ENCODE measurements at places on chromosomes 5 and 9.

DNA sequence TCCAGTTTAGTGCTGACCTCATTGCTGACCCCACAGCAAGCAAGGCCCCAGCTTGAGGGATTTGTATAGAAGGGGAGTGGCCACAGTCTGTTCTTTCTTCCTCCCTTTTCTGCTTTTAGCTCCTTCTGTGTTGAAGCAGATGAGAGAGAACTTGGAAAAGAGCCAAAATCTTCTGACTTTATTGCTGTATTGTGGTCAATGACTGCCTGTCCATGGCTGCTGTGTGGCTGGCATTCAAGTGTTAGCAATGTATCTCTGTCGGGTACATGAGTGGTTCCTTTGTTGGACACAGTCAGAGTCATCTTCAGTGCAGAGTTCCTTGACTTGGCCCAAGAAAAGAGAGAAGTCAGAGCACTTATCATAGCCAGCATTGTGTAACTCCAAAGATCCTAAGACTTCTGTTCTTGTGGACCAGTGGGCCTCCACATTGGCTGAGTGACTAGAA, 154.1 kb downstream of the LRRC70 start:
- no peak for DNase-seq

DNA sequence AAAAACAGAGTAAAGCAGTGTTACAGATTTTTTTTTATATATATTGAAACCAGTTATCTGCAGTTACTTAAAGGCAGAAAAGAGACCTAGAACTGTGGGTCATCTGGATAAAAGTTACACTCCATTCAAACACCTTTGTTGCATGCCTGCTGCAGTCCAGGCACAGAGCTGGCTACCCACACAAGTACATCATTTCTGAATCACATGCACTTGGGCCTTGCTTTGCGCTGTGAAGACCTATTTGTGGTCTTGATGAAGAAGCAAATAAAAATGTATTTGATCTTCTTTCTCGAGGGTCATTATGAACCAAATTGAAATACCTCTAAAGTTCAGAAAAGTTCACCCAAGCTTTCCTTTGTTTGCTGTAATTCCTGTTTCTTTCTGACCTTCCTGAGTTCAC, 503.0 kb upstream of the ZNF608 start:
- DNase-seq: no peak

DNA sequence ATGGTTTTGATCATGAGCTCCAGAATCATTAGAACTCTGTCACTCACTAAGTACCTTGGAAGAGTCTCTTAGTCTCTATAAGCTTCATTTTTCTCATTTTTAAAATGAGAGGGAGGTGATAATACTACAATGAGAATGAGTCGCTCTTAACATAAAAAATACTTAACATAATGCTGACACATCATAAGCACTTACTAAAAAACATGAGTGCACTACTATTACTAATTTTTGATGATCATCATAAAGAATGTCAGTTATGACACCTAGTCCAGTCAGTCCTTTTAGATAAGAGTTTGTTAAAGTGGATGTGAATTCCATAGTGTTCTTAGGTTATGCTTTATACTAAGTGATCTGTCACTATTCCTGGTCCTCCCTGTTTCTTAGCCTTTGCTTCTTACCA, 200.4 kb upstream of the SLC24A2 start:
- no peak for DNase-seq

DNA sequence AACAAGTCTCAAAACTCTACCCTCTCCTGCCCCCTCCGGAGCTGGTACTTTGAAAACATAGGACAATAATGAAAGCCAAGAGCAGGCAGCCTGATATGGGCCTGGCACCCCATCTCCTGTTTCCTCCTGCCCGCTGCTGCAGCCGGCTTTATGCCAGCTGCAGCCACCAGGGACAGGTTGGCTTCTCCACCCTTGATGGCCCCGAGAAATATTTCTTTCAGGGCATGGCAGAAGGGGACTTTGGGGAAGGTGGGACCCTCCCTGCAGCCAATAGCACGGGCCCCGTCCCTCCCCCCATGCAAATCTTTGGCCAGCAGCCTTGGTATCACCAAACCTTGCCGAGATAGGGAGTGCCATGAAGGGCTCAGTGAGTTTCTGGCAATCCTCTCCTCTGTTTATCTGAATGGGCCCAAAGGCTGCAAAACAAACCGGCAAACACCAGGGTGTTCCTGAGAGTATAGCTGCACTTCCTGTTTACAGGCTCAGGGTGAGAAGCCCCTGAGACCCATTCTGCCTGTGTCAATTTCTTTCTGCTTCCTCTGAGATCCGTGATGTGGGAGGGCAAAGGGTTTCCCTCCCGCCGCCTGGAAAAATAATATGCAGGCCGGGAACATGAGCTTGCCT, 73.4 kb upstream of the BOD1 start:
- DNase-seq: no peak

DNA sequence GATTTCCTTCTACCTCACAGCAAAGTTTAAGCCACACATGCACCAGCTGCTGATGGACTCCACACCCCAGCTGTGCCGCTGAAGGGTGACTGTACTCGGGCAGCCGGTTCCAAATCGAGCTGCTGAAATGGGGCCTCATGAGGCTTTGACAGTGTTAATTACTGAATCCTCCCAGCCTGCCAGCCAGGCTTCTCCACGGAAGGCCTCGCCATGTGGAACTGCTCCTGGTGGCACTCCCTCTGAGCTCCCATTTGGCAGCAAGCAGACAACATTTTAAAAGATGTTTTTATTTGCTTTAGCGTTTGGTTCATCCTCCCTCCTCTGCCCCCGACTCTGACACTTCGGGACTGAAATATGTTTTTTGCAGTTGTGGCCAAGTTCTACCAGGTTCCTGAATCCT, 479.4 kb upstream of the MPDZ start:
- no peak for DNase-seq

- no peak for DNase-seq
These were observed 93.1 kb upstream of the FTMT start for GRCh38 chr5:121758615-121759014.

DNA sequence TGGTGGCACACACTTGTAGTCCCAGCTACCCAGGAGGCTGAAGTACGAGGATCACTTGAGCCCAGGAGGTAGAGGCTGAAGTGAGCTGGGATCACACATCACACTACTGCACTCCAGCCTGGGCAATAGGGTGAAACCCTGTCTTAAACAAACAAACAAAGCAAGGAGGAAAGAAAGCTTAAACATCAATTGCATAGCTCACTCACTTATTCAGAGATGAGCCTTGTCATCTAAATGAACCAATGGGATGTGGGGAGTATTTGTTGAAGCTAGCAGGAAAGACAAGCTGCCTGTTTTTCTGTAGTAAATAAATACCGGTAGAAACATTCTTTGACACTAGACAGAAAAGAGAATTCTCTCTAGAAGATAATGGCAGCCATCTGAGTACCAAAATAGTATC, 161.0 kb upstream of the SLC12A2 start:
- no peak for DNase-seq

DNA sequence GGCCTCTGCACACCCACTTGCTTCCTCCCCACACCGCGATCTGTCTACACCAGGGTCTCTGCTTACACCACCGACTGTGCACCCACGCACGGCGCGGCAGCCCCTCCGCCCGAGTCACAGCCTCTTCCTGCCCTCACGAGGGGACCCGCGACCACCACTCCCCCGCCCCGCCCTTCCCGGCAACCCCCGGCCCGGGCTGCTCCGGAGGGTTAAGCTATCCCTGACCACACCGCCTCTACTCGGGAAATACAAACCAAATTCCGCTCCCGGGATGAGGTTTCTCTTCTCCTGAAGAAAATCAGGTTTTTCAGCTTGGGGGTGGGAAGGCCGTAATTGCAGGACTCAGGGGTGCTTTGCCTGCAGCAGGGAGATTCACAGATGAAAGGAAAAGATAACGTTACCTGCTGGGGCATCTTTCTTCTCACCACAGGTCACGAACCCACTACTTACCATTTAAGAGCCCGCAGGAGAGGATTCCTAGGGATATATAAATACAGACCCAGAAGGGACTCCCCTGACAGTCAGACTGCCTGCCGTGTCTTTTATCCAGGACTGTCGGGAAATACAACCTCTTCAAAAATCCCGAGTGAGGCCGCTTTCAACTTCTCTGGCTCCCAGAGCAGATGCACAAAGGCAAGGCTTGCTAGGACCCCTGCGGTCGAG, 63.5 kb downstream of the ROR2 start:
- DNase-seq: no peak

GRCh38 chr9:26502311-26502710, 390.3 kb downstream of the CAAP1 start:
- no peak for DNase-seq

GRCh38 chr9:85319936-85320656, 421.7 kb downstream of the AGTPBP1 start:
- no peak for DNase-seq

GRCh38 chr5:132607095-132607494, 50.3 kb downstream of the RAD50 start:
- no peak for DNase-seq

DNA sequence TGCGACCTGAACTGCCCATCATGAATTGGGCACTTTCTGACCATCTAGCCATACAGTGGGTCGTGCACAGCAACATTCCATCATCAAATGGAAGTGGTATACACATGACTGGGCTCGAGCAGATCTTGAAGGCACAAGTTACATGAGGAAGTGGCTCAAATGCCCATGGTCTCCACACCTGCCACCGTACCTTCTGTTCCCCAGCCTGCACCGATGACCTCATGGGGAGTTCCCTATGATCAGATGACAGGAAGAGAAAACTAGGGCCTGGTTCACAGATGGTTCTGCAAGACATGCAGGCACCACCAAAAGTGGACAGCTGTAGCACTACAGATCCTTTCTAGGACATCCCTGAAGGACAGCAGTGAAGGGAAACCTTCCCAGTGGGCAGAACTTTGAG, 21.8 kb downstream of the MTMR12 start:
- DNase-seq: no peak

GRCh38 chr9:80605793-80606192, 1034.0 kb downstream of the TLE4 start:
- no peak for DNase-seq

DNA sequence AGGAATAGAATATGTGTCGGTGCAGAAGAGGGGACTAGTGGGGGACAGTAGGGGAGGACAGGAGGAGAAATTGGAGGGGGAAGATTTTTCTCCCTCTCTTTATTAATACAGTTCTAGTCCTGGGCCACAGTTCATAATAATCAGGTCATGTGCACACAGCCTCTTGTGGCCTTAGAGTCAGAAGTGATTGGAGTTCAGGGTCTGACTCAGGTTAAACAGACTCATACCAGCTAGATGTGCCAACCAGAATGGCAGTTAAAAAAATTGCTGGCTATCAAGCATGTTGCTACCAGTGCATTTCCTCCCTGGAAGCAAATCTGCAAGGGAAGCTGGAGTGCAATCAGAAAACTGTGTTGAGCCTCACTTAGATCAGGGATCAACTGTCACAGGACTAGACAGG, 132.7 kb upstream of the MAP1B start:
- DNase-seq: no peak

- no peak for DNase-seq
These were observed 115.4 kb upstream of the GAS1 start for GRCh38 chr9:87062746-87063145.

- DNase-seq: no peak
These were observed 110.3 kb upstream of the PTCH1 start for GRCh38 chr9:95626885-95627558.

- no peak for DNase-seq
These were observed 103.9 kb downstream of the TRIO start for GRCh38 chr5:14247054-14247386.

GRCh38 chr5:36108758-36109460, 42.2 kb upstream of the UGT3A2 start:
- DNase-seq: no peak

DNA sequence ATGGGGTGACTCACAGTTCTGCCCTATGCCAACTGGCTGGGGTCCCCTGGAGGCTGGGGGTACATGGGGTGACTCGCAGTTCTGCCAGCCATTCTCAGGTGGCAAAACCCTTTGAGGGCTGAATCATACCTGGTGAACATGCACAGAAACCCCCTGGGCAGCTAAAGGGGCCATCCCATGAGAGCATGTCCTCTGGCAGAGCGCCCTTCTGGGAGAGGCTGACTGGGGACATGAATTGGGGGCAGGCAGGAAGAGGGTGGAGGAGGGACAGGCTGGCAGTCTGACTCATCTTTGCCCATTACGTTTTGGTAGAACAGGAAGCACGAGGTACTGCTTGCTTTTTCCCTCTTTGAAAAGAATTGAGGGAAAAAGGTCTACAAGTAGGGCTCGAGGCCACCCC, 16.7 kb downstream of the TRAF1 start:
- no peak for DNase-seq

- no peak for DNase-seq
These were observed 63.5 kb downstream of the ZNF474 start for GRCh38 chr5:122192497-122193496.
